ENCODE measurements at places on chromosomes 1 and 21.
A peak's percentile ranks its signal among the peaks of the same experiment; 100 is the strongest.

DNA sequence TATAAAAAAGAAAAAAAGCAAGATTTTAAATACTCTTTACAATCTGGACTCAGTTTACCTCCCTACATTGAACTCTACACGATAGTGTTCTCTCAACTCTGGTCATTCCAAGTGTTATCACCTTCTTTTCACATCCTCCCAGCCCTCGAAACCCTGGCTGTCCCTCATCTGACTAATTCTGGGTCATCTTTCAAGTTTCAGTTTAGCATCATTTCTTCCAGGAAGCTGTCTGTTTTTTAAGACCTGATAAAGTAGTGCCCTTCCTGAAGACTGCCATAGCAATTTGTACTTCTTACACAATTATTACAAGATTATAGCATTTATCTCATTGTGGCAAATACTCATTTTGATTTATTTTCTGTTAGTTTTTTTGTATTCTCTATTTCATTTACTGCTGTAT lies 1.2 kb downstream of the ALG14 start:
- DNase-seq = no peak

DNA sequence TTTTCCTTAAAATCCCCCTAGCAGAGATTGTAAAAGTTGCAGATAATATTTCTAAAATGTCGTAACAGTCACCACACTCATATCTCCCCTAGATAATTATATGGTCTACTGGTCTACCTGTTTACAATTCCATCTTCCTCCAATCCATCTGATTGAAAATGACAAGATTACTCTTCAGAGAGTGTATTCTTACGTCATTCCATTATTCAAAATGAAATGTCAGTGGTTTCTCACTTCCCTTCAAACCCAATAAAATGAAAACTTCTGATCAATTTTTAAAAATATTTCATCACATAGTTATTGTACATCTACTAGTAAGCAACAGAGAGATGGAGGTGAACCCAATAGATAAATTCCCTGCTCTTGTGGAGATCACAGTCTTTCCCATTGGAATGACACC lies 202.2 kb upstream of the C8B start:
- no peak for DNase-seq

GRCh38 chr1:18324246-18324645 lies 156.5 kb upstream of the KLHDC7A start:
- no peak for DNase-seq

GRCh38 chr1:218705911-218706893 lies 361.1 kb downstream of the TGFB2 start:
- DNase-seq = no peak

- peak; percentile 96 for DNase-seq
Measured at GRCh38 chr1:11802973-11803885, 2.5 kb downstream of the MTHFR start.

GRCh38 chr1:75985827-75986226 lies 53.6 kb upstream of the ASB17 start:
- DNase-seq = no peak

DNA sequence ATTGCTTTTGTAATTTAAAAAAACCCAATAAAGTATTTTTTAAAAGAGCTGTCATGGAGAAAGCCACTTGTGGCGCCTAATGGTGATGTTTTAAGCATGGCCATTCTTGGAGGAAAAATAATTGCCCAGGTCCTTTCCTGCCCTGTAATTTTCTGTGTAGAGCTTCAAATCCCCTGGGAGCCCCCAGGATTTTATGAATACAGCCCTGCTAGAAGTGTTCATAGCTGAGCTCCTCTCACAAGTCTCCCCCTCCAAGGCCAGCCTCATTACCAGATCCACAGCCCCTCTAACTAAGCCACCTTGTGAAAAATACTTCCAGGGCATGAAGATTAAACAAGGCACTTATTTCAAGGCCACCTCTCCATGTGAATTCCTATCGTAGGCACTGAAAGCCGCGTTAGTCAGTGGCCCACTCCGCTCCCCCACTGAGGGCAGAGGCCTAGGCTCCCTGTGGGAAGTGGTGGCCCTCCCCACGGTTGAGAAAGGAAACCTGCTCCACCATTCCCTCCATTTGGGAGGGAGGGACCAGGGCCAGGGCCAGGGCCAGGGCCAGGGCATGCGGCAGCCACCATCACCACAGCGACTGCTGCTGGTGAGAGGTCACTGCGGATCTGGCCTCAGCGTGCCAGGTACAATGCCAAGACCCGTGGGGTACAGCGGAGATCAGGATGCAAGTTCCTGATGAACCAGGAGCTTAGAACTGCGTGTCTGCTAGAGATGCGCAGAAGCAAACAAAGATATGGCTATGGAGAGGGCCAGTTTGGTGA lies 83.1 kb downstream of the KCNN3 start:
- no peak for DNase-seq

DNA sequence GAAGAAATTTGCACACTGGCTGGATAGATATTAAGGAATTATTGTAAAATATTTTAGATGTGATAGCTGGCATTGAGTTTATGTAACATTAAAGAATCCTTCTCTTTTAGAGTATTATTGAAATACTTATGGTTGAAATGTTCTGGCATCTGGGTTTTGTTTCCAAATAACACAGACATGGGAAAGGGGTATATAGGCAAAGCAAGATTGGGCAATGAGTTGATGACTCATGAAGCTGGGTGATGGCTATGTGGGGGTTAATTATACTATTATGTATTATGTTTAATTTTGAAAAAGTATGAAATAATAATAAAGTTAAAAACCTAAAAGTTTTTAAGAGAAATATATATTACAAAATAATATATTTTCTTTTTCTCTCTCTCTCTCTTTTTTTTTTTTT lies 12.5 kb upstream of the PTPN14 start:
- DNase-seq = no peak

GRCh38 chr1:55311057-55311641 lies 96.0 kb upstream of the USP24 start:
- no peak for DNase-seq

DNA sequence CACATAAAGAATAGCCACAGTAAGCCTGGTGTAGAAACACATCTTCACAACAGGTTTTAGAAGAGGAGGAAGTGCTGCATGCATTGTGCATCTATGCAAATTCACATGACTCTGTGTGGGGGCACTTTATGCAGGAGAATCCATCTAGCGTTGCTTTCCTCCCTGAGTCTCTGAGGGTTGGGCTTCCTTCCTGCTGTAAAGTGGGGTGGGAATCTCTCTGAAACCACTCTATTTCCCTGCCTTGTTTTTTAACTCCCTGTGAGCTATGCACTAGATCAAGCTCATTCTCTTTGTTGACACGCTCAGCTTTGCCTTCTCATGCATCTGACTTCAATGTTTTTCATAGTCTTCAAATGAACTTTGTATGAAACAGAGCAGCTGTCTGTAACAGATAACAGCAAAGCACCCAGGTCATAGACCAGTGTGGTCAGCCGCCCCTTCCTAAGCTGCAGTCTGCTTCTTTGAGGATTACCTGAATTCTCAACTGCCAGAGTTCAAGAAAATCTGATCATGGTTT lies 102.7 kb upstream of the DPH5 start:
- no peak for DNase-seq

DNA sequence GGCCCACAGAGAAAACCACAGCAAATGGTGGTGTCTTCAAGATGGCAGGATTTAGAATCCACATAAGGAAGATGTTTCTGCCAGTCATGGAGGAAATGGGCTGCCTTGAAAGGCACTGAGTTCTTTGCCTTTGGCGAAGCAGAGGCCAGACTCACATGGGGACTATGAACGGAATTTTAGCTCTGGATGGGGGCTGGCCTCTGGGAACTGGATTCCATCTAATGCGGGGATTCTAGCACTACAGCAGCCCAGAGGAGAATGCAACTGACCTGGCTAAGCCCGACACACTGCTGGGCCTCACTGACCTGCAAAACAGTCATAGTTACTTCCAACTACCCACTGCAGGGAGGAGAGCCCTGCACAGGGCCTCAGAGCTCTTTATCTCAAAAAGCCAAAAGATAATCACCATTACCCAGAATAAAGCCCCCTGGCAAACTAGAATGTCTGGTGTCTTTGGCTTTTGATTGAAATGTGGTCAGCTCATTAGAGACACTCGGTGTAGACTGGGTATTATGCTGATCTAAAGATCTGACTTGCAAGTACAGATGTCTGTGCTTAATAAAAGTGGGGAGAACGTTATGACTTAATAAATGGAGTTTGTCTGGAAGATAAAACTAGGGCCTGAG lies 11.6 kb downstream of the HCRTR1 start:
- DNase-seq = no peak

GRCh38 chr1:182629499-182630096 lies 25.4 kb upstream of the RGS16 start:
- DNase-seq = no peak

DNA sequence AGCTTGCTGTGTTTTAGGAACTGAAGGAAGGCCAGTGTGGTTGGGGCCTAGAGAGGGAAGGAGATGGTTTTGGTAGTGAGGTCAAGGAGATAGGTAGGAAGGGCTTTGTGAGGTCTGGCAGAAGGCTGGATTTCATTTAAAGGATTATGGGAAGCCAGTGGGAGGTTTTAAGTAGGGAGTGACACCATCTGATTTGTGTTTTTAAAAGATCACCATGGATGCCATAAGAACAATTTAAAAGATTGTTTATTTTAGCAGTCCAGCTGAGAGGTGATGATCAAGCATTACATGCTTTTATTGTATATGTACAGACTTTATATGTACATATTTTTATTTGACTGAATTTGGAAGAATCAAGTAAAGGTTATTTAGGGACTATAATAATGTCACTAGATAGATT lies 26.4 kb downstream of the RGL1 start:
- DNase-seq = no peak

- DNase-seq = peak; percentile 68
Measured at GRCh38 chr1:232548691-232549090, 81.2 kb downstream of the SIPA1L2 start.

DNA sequence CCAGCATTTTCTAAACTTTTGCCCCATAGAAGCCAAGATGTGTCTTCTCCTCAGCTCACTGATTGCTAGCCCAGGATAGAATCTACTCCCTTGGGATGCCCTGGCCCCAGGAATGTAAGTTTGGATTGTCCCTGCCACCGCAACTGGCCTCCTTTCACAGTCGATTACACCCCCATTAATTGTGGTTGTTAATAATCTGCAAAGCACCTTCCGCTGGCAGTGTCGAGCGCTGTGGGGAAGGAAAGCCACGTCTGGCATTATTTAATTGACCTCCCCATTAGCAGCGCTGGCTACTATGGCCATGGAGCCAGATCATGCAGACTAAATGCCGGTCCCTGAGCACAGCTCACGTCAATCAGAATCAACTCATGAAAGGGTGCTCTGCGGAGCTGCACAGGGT lies 597.3 kb upstream of the PLXNA2 start:
- DNase-seq = no peak

DNA sequence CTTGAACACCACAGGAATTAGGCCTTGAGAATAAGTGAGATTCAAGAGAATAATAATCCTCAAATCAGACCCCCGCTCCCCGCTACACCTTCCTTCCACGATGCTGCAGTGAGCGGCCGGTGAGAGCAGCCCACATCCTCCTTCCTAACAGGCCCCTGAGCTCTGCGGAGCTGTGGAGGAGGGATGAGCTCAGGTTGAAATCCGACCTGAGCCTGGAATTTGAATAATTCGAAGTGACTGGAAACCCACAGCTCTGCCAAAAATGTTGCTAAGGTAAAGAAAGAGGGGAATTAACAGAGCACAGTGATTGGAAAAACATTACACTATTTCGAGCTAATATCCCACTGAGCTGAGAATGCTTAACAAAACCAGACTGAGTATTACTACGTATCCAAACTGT lies 90.0 kb downstream of the URB2 start:
- DNase-seq = no peak

DNA sequence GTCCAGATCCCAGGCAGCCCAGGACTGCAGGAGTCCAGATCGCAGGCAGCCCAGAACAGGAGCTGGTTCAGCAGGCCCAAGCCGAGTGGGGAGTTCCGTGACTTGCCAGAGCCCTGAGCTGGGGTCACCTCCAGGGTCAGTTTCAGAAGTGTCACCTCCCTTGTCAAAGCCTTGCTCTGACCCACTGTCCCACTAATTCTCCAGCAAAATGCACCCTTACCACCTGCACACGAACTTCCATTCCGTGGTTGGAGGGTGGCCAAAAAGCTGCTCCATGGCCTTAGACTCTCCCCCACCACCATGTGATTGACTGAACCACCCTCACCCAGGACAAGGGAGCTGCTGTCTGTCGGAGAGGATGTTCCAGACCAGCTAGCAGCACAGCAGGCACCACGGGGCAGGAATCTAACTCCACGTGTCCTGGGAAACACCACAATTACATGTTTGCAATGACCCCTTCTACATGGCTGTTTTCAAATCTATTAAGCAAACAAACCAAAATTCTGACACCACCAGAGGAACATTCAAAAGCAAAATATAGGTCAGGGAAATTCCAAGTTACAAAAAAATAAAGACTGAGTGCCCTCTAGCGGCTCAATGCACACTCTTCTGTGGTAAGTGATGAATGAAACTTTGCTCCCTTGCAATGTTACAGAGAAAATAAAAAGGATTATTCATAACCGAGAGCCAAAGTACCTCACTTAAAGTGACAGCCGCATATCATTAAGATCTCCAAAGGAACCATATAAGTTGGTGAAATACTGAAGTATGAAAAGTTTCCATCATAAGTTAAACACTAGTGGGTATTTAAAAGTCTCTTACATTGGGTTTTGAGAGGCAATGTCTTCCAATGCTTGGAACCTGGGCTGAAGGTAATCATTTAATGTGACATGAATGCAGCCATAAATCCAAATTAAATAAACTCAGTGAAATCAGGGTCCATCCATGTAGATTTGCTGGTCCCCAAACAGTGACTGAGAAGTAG lies 76.3 kb downstream of the NPHP4 start:
- DNase-seq = no peak

DNA sequence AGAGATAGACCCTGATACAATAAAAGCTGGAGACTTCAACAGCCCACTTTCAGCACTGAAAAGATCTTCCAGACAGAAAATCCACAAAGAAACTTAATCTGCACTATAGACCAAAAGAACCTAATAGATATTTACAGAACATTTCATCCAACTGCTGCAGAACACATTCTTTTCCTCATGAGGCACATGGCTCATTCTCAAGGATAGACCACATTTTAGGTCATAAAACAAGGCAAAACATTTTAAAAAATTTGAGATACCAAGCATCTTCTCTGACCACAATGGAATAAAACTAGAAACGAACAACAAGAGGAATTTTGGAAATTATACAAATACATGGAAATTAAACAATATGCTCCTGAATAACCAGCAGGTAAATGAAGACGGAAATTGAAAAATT lies 15.0 kb upstream of the IL20 start:
- no peak for DNase-seq
